Heart left ventricle (tissue), 16 donors: ENCODE measurements at places on chromosomes 4 and X.

DNA sequence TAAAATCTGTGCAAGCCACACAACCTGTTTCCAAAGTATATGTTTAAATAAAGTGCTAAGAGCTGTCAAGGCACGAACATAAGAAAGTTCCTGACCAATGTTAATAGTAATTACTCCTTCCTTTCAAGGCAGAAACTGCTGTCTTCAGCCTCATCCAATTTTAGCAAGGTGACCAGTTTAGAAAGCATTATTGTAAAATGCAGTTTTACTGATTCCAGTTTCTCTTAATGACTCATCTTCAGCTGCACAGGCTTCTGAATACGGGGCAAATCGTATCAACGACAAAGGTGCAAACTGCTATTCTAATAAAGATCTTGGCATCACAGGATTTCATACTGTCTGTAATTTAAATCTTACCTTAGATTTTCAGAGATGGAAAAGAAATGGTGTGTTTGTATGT lies 87.5 kb downstream of the PPP3CA start:
- DNase-seq = no peak
- H3K4me1 ChIP-seq = peaks cover 15% of the 10 kb centered on the region
- H3K27ac ChIP-seq = no peak overlapping the region

DNA sequence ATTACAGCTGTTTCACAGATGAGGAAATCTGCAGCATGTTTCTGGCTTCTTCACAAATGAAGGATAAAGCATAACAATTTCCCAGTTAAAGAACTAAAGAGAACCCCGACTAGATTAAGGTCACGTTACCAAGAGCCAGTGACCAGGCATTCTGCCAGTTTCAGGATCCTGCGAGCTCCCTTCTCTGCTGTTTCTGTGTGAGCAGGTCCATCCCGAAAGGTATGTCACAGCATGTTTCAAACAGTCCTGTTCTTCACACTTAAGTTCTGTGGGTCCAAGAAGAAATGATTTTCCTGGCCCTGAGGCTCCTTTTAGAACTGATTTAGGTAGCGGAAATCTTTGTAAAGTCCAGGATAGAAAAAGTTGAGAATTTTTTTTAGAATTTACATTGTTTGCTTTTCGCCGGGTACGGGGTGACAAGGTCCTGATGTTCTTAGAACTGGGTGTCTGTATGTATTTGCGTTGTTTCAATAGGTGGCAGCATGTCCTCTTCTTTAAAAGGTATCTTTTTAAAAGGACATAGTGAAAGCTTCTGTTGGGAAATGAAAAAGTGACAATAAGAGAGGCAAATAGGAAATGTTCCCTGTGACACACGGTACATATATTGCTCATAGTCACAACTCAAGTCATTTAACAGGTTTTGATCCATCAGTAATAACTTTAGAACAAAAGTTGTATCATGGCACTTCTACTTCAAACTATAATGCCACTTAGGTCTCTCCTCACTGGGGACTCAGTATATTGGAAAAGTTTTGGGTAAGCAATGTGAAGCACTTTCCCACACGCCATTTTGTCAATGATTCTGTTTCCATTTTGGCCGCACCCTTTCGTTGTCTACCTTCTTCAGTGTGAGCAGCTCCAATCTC lies 18.4 kb downstream of the IL21 start:
- no peaks in the 10 kb centered on the region for H3K27me3 ChIP-seq
- H3K4me1 ChIP-seq = no peaks in the 10 kb centered on the region
- no peak overlapping the region for H3K4me3 ChIP-seq
- no peak for DNase-seq
- H3K36me3 ChIP-seq = no peaks in the 10 kb centered on the region

GRCh38 chr4:119008761-119009160 lies 120.1 kb downstream of the SYNPO2 start:
- H3K27ac ChIP-seq = no peak overlapping the region
- no peaks in the 10 kb centered on the region for H3K27me3 ChIP-seq
- no peak for DNase-seq
- H3K4me3 ChIP-seq = no peak overlapping the region
- H3K36me3 ChIP-seq = no peaks in the 10 kb centered on the region

DNA sequence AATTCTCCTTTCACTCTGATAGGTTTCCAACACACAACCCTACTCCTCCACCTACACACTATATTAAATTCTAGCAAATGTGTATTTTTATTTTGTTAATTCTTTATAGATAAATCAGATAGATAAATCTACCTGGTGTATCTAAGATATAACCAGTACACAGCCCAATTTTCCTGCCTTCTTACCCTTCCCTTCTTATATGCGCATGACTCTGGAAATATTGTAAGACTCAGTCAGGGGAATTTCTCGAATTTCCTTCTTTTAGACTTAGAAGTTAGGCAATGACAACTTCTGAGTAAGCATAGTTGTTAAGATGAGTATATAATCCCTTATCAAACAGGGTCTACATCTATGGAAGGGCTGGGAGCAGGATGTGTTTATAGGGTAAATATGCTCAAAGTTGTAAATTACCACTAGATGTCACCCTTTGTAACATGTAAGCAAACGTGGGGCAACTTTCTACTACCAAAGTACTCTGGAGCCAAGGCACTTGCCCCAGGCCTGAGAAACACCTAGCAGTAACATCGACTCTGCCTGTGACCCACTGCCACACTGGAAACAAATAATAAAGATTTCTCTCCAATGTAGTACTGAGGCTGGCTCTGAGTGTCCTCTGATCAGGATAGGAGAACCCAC lies 444.7 kb downstream of the IQCM start:
- no peak overlapping the region for H3K27ac ChIP-seq
- H3K4me3 ChIP-seq = no peak overlapping the region
- H3K27me3 ChIP-seq = no peaks in the 10 kb centered on the region

GRCh38 chr4:41683326-41683725 lies 65.2 kb downstream of the PHOX2B start:
- H3K27me3 ChIP-seq = no peaks in the 10 kb centered on the region
- no peak for DNase-seq
- peaks cover 97% of the 10 kb centered on the region for H3K36me3 ChIP-seq
- H3K4me3 ChIP-seq = no peak overlapping the region

GRCh38 chrX:84189125-84189524 lies 1.1 kb upstream of the RPS6KA6 start:
- H3K27ac ChIP-seq = no peak overlapping the region
- no peak for DNase-seq
- no peaks in the 10 kb centered on the region for H3K4me1 ChIP-seq
